NCI-H1092 treated with DMSO at 0.1 percent for 48 hours (cell line): ENCODE measurements at places on chromosomes 3 and 15.
A peak's percentile ranks its signal among the peaks of the same experiment; 100 is the strongest.

- peak; percentile 45 for DNase-seq
Measured at GRCh38 chr3:171809861-171810628, at the start of gene PLD1. TSS of gene PLD1 (minus strand) at chr3:171810483. CDS start at chr3:171738051, 72,432 bp downstream.

- no peak for DNase-seq
Measured at GRCh38 chr3:130341882-130342281, 3.6 kb upstream of the COL6A5 start.

GRCh38 chr3:53254509-53255422 is 1.1 kb downstream of the TKT start:
- peak; percentile 14 for DNase-seq

DNA sequence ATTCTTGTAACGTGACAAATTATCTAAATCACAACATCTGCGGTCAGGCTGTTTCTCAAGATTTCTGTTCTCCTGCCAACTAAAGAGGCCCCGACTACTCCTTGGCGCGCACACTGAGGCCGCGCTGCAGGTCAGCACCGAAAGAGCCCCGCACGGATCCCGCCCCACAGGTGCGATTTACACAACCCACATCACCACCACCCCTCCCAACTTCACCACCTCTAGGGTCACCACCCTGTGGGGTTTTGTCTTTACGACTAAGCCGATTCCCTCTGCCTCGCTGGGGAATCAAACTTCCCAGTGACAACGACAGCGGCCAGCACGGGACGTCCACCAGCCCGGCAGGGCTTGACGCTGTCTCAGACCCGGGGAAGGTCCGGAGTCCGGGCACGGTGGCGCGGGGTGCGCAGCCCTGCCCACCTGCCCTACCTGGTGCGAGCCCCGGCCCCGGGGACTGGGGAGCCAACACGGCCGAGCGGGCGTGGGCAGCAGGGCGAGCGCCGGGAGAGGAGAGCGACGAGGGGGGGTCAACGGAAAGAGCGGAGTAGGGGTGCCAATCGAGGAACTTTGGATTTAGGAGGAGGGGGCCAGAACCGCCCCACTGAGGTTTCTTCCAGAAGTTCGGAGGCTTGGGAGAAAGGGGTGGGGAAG is 764 bp downstream of the UACA start:
- DNase-seq, result no peak

GRCh38 chr3:184284696-184285095 is 8.9 kb downstream of the ECE2 start:
- DNase-seq, result peak; percentile 80

DNA sequence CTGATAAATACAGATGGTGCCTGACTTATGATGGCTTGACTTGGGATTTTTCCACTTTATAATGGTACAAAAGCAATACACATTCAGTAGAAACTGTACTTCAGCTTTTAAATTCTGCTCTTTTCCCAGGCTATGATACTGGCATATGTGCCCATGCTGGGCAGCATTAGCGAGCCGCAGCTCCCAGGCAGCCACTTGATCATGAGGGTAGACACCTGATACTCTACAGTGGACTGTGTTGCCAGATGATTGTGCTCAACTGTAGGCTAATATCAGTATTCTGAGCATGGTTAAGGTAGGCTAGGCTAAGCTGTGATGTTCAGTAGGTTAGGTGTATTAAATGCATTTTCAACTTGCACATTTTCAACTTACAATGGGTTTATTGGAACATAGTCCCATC is 17.7 kb upstream of the FEM1B start:
- DNase-seq, result peak; percentile 24

DNA sequence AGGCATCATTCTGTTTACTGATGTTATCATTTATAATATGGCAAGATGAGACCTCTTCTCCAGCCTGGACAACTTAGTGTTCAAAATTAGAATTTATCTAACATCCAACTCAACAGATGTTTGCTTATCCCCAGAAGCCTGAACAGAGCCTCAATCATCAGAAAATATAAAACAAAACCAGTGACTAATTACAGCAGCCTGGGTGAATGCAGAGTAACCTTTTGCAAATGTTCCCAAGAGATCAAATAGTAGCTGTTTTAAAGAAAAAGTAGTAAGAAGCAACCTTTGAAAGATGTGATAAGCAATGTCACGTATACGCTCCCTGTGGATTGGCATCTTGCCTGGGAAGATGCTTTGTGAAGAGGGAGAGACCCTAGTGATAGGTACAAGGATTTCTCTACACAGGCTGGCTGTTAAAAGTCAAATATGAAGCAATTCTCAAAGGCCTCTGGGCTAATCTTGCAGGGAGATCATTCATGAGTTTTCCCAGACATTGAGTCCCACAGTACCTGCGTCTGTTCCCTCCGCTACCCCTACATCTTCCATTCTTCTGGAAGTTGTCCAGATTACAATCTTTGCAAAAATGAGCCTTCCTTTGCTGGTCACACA is 39.3 kb upstream of the PRICKLE2 start:
- DNase-seq, result no peak

DNA sequence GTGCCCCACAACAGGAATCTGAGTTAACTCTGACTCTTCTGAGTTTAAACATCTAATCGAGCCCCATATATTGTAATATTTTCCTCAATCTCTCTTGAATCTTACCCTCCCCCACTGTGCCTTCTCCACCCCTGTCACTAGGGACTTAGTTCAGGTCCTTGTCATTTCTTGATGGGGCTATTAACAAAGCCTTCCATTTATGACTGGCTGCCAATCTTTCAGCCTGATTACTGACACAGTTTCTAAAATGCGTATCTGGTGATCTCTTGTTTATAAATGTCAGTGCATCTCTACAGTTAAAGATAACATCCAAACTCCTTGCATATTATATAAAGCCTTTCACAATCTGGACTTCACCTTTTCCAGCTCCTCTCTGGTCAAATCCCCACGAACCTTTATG is 124.3 kb downstream of the IGSF11 start:
- DNase-seq, result no peak

DNA sequence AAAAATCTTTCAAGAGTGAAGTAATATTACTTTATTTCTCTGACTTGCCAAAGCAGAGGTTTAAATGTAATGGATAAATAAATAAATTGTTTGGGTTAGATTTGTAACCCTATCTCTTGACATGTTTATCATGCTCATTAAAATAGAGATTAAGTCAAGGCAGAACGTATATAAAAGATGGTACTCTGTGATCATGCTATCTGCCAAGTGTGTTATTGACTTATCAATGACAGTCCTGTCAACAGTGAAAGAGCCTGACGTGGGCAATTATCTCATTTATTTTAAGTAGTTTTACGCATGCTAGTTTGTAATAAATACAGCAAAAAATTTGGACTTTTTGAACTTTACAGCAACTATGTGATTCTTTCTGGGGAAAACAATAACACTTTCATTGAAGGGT is 43.7 kb downstream of the PROS1 start:
- DNase-seq, result no peak

- no peak for DNase-seq
Measured at GRCh38 chr3:7695049-7695448, 806.6 kb upstream of the LMCD1 start.

- no peak for DNase-seq
Measured at GRCh38 chr3:128619146-128619890, 31.3 kb downstream of the RPN1 start.
